Stimulated activated naive CD4-positive, alpha-beta T cell treated with Interleukin-2 at 50 U/mL for 16 hours (primary cell): ENCODE measurements at places on chromosomes 5 and 9.

DNA sequence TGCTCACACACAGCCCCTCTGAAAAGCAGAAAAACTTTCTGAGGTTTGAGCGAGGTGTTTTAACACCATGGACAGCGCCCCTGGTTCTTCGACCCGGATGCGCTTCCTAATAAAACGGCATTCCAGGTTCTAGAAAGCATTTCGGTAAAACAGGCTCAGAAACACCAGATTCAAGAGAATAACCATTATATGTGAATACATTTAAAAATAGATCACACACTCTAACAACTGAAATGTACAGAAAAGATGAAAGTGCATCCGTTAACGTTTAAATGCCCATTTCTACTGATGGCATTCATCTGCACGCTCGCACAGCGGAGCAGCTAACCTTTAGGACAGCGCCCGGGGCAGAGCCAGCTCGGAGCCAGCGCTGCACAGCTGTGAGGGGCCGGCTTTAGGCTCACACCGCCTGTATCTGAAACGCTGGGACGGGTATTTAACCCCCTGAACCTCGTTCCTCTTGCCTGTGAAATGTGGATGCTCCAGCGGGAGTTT is 26.3 kb upstream of the TENT4A start:
- no peak for DNase-seq

GRCh38 chr9:113932906-113933584 is 56.9 kb downstream of the ZNF618 start:
- DNase-seq: no peak

DNA sequence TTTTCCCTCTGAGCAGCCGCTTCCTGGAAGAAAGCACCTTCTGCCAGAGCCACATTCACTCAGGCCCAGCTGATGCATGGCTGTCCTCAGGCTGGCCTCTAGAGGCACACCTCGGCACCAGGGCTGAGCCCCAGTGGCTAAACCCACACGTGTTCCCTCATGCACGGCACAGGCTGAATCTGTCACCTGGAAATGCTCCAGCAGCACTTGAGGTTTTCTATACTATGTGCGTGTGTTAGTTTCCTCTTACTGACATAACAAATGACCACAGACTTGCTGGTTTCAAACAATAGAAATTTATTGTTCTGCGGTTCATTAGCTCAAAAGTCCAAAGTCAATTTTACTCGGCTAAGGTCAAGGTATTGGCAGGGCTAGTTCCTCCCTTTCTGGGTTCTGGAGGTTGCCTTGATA is 141.4 kb downstream of the LRRC70 start:
- no peak for DNase-seq

DNA sequence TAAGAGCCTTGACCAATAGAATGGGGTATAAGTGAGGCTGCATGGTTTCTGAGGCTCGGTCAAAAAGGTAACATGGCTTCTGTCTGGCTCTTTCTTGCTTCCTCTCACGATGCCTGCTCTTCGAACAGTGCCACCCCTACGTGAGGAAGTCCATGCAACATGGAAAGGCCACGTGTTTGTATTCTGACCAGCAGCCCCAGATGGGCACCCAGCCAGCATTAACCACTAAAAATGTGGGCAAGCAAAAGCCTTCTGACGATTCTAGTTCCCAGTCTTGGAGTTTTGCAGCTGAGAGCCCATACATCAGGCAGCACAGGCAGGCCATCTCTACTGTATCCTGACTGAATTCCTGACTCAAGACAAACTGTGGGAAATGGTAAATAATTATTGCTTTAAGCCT is 24.2 kb upstream of the NREP start:
- DNase-seq: no peak

DNA sequence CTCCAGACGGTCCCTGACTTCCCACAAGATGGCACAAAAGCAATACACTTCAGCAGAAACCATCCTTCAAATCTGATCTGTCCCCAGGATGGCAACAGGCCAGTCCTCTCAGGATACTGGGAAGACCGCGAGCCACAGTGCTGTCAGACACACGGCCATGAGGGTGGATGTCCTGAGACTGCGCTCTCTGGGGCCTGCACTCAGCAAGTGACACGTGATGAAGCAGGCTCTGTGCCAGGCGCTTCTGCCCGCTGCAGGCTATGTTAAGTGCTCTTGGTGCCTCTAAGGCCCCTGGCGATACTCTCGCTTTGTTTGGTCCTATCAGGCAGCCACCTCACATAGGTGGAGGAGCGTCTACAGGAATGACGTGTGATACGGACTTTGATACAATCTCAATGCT is 7.1 kb downstream of the BRD9 start:
- DNase-seq: no peak
